Frontal cortex (tissue), 4 donors: ENCODE measurements at places on chromosomes 2 and 18.

GRCh38 chr2:212928681-212929080 lies 222.7 kb downstream of the IKZF2 start:
- no peak for DNase-seq

DNA sequence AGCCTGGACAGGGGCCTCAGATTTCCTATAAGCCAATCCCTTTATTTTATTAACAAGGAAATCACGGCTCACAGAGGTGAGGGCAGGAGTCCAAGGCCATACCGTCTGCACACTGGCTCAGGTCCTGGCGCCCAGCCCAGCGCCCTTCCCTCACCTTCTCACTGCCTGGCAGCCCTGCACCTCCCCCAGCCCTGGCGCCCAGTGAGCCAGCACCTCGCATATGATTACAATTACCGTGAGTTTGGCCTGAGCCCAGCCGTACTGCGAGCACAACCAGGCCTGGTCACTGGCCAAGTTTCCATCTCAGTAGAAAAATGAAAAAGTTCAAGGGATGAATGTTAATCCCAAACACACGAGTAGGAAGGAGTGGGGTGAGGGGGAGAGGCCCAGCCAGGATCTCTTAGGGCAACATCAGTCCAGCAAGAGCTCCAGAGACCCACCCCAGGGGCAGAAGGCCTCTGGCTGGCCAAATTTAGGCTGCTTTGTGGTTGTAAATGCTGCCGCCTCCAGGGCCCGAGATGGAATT lies 68.4 kb downstream of the MCFD2 start:
- DNase-seq = no peak

DNA sequence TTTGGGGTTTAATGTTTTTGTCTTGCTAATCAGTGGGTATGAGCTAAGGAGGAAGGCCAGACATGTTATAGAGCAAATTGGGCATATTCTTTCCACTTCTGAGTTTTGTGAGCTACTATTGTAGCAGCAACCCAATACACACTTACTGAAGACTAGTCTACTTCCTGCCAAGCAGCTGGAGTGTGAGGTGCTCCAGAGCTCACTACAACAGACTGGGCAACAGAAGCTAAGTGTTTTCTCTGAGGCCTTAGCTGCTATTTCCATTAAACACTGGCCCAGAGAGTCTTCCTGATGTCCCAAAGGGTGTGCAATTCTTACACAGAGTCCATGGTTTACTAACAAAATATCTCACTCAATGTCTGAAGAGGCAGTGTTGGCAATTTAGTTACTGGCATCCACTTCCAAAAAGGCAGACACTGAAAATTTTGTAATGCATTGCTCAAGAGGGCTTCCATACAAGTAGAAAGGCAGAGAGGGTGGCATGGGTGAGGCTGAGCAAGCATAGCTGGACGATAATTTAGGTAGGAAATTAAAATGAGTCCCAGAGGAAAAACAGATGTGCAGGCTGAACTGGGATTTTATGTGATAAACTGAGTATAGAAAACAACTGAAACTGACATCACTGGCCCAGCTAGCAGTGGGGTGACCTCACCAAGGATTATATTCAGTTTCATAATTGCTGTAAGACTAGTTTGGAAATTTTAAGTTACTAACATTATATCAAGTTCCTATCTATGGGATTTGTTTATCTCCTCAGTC lies 68.6 kb downstream of the ZC3H6 start:
- no peak for DNase-seq

- no peak for DNase-seq
Observed at GRCh38 chr2:68536000-68536399, 68.6 kb downstream of the APLF start.

GRCh38 chr2:40155728-40156127 lies 296.2 kb downstream of the SLC8A1 start:
- DNase-seq = no peak

DNA sequence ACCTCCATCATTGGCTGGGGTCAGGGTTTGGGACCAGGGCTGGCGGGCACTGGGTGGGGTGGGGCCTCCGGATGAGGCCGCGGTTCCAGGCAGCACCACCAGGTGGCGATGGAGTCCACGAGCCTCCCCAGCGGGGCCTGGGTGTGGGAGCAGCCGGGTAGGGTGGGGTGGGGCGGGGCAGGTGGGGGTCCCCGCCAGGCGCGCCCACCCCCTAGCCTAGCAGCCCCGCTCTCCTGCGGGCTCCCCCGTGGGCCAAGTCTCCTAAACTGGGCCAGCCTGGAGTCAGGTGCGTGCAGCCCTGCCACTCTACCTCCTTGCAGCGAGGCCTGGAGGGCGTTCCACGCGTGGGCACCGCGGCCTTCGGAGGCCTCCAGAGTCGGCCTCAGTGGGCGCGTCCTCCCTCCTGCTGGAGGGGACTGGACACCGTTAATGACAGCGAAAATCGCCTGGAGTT lies 187.5 kb downstream of the TWIST2 start:
- peak; percentile 88 for DNase-seq

- DNase-seq = no peak
Observed at GRCh38 chr2:214465363-214466146, 54.7 kb downstream of the VWC2L start.

DNA sequence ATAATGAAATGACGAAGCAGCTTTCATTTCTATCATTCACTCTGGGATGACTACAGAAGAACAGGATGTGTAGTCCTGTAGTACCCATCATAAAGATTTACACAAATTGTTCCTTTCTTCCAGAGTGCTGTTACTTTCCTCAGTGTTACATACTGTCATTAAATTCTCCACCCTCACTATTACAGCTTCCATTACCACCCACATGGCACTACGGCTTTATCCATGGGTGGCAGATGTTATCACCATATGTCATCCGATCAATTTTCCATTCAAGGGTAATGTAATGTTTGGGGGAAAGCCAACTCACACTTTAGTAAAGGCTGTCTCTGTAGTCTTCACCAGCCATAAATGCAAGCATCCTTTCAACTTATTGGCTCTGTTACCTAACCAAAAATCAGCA lies 7.1 kb upstream of the CSRNP3 start:
- no peak for DNase-seq

GRCh38 chr18:3262234-3263131 lies 550 bp downstream of the MYL12B start:
- no peak for DNase-seq

GRCh38 chr18:49207361-49207760 lies 253.1 kb downstream of the DYM start:
- no peak for DNase-seq

- DNase-seq = no peak
Observed at GRCh38 chr18:23645568-23646175, 17.0 kb downstream of the ANKRD29 start.

- no peak for DNase-seq
Observed at GRCh38 chr2:38120829-38121228, 44.9 kb upstream of the CYP1B1 start.
